ENCODE measurements at places on chromosomes 1 and 21. TPM values are rescaled to one million over a fixed set of nuclear protein-coding genes. Genes with fewer than 3 reads are reported as not detected.

Gene KRTAP12-2
- not detected for total RNA-seq

Gene SPRR2A
- total RNA-seq, result not detected

Gene PCNT
- 70.9 TPM for total RNA-seq

Gene RSPH1
- 0.82 TPM for total RNA-seq

Gene FABP3
- total RNA-seq, result not detected
